BJ (cell line): ENCODE measurements at places on chromosomes 3 and 15.

DNA sequence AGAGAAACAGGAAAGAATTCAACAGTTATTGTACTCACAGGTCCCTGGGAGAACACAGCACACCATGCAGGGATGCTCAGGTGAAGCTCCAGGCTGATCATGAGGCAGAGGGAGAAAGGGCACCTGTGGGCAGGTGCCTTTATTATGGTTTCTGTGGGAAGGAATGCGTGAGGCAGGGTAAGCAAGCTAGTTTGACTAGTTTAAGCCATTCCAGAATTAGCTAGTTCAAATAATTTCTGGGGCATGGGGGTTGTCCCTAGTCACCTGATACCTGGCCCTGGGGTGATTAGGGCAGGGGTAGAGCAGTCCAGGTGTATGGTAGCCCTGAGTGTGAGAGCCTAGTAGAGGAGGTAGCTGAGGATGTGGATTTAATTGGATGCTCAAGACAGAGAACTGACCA is 47.9 kb upstream of the DCLK3 start:
- DNase-seq: no peak

GRCh38 chr15:101394056-101394630 is 95.4 kb downstream of the PCSK6 start:
- no peak for DNase-seq

DNA sequence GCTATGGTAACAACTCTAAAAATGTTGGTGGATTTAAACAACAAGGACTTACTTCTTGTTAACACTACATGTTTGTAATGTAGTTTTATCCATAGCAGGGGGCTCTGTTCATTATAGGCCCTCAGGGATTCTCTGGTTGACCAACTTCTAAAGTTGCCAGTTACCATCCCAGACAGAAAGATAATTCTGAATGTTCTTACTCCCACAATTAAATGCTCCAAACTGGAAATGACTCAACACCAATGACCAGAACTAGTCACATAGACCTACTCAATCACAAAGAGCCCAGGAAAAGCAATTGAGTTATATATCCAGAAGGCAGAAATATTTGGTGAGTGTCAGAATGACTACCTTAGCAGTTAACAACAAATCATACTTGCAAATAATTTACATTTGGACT is 199.3 kb upstream of the UMPS start:
- no peak for DNase-seq

DNA sequence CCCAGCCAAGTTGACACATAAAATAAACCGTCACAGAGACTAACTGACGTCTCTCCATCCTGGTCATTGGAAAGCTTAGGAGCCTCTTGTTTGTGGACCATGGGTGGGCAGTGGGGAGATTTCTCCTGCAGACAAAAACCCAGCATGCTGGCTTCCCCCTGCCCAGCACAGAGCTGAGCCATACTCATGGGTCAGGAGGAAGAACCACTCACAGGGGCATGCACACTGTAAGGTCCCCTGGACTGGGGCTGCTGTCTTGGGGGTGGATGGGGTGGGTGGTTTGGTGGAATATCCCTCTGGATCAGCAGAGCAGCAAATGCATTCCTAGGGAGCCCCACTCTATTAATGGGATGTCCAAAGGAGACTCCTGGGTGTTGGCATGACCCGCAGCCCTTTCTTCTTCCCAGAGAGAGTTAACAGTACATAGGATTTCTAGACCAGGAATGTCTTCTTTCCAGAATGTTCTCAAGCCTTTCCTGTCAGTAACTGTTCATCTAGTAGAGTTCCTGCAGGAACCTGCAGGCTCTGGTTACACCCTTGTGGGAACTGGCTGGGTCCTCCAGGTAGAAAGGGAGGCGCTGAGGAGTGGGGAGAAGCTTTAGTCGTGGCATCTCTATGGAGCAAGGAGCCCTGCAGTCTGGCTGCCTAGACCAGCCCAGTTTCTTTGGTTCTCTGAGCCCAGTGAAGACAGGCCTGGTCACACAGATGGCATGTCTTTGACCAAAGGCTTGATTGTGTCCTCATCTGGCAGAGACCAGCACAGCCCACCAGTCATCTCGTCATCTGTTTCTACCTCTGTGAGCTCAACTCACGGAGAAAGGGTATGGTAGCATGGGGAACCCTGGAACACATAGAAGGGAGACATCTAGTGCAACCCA is 73.4 kb upstream of the PRR23C start:
- DNase-seq: no peak

DNA sequence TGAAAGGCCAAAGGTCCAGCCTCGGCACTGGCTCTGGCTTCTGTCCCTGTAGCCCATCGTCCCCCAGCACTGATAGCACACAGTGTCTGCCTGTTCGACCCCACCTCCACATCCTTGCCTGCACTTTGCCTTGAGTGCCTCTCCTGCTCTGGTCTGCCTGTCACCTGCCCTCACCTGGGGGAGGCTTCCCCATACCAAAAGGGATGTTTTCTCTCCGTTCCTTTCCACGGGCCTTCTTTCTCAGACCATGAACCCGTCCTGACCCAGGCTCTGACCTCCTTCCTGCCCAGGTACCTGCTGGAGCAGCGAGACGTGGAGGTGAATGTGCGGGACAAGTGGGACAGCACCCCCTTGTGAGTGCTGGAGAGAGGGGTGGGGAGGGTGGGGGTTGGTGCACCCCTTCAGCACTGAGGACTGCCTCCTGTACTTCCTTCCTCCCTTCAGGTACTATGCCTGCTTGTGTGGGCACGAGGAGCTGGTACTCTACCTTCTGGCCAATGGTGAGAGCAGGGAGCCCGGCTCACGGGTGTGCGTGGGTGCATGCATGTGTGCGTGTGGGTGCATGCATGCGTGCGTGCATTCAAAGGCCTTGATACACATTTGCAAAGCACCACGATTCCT is 1.5 kb downstream of the ABTB1 start:
- DNase-seq: no peak

GRCh38 chr15:47715402-47715801 is 1.9 kb upstream of the SEMA6D start:
- no peak for DNase-seq

GRCh38 chr3:102158080-102158740 is 276.6 kb upstream of the ZPLD1 start:
- DNase-seq: no peak

- DNase-seq: no peak
Observed at GRCh38 chr15:31455499-31455898, 128.9 kb downstream of the KLF13 start.

- no peak for DNase-seq
Observed at GRCh38 chr3:32045091-32045915, 61.1 kb upstream of the GPD1L start.

GRCh38 chr15:90024406-90024805 is 23.3 kb downstream of the ZNF710 start:
- DNase-seq: no peak

DNA sequence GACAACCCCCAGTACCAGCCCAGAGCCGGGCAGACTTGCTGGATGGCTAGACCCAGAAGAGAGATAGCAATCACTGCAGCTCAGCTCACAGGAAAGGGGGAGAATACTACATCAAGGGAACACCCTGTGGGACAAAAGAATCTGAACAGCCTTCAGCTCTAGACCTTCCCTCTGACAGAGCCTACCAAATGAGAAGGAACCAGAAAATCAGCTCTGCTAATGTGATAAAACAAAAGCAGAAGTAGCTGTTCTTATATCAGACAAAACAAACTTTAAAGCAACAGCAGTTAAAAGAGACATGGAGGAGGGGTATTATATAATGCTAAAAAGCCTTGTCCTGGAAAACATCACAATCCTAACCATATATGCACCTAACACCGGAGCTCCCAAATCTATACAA is 283.3 kb downstream of the KLF13 start:
- no peak for DNase-seq

- DNase-seq: no peak
Observed at GRCh38 chr3:104696470-104696869, 670.2 kb upstream of the ALCAM start.

- no peak for DNase-seq
Observed at GRCh38 chr15:65329984-65330735, 25.7 kb downstream of the RNU5B-1 start.

- no peak for DNase-seq
Observed at GRCh38 chr3:55802816-55803215, 315.7 kb upstream of the WNT5A start.

GRCh38 chr3:177822681-177823096 is 625.4 kb upstream of the TBL1XR1 start:
- DNase-seq: no peak

- DNase-seq: no peak
Observed at GRCh38 chr15:39925112-39925842, 5.2 kb upstream of the GPR176 start.

DNA sequence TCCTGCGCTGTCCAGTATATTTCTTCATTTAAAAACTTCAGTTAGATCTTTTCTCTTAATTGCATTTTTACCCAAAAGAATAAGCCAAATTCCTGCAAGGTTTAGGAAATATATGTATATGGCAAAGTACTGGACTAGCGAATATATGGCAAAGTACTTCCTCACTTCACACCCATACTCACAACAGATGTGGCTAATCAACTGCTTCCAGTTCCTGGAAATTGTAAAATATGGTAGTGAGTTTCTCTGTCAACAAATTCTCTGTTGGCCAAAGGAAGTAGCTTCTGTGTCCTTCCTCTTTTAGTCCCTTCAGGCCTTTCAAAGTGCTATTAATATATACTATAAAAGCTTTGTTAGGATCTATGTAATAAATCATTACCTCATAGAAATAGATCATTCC is 22.0 kb downstream of the GPR15 start:
- DNase-seq: no peak

DNA sequence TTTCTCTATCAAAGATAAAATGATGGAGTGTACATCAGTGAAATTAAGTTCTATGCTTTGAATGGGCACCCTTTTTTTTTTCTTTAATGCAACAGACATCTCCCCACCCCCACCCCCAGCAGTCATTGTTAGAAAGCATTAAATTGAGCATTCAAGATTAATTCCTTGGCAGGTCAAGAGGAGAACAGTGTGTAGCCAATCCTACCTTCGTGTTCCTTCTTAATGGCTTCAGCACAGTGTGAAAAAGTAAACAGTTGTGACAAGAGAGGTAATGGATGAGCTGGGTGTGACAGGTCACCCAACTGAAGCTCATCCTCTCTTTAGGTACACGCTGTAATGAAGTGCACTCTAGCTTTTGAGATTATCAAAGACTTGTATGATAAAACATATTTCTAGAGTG is 198.5 kb upstream of the RARB start:
- no peak for DNase-seq

DNA sequence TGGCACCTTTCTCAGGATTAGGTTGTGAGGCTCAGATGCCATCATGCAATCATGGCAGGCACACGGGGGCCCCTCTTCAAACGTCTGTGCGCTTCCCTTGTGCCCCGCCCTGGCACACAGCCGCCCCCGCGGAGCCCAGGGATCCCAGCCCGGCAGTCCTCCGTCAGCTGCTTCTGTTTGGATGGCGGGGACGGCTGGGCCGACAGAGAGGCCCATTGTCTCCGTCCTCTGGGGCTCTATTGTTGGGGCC is 849 bp upstream of the HDAC11 start:
- no peak for DNase-seq

DNA sequence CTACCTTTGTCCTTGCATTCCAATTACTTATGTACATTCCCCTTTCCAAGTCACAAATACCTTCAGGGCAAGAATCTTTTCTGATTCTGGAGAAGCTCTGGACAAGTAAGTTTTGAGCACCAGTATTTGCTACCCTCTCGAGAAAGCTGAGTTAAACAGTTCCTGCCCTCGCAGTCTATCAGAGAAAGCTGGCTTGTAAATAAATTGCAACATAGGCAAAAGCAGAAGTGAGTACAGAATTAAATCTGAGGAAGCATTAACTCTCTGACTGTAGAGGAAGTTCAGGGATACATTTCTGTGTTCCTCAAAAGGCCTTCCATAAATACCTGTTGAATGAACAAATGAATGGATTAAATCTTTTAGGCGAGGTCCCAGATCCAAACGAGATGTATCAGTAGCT is 1.2 kb downstream of the OSBPL11 start:
- no peak for DNase-seq

DNA sequence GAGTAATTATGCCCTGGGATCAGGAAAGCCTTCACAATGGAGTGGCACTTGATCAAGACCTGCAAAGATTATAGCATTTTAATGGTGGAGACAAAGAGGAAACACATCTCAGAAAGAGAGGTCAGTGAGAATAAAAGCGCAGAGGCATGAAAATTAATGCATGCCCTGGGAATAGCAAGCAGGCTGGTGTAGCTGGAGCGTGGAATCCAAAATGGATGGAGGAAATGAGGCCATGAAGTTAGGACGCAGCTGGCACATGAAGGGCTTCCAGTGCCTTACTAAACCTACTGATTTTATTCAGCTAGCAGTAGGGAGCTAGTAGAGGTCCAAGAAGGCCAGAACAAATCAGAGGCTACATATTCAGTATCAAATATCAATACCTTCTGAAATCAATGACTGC is 38.1 kb downstream of the TMEM212 start:
- DNase-seq: no peak

GRCh38 chr3:18417904-18418572 is 7.1 kb downstream of the SATB1 start:
- DNase-seq: no peak

DNA sequence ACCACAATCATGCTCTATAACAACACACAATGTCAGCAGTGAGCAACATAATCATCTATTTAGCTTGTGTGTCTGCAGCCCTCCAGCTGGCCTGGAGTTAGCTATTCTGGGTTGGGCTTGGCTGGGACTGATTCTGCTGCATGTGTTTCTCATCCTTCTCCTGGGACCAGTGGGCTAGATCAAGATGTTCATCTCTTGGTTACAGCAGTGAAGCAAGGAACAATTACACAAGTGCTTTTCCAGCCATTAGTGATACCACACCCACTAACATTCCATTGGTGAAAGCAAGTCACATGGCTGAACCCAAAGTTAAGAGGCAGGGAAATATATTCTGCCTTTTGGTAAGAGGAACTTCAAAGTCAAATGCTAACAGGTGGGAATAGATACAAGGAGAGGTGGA is 14.6 kb downstream of the NUDT16 start:
- DNase-seq: no peak

- no peak for DNase-seq
Observed at GRCh38 chr3:52557011-52557960, 20.9 kb downstream of the UQCC5 start.

DNA sequence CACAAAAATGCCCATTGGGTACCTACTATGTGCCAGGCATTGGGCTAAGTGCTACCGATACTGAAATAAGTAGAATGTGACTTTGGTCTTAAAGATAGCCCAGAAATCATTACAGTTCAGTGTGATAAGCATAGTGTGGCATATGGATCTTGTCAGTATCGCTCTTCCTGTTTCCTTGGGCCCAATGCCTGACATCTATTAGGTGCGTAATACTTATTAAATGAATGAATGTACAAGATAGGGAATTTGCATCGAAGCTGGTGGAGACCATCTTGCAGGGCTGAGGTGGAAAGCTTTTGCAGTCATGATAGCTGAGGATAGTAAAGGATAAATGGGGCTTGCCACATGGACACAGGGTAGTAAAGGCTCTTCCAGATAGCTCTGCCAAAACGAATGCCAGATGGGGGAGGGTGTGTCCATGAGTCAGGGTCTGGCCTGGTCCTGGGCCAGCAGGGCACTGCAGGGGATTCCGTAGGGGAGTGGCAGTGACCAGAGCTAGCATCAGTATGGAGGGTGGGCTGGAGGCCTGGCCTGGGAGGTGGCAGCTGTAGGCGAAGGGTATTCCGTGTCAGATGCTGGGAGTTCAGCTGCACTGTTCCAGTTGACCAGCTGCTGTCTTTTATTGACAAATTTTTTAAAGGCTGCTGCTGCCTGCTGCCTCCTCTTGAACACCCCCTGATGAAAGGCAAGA is 23.5 kb downstream of the TSEN2 start:
- DNase-seq: no peak

- DNase-seq: no peak
Observed at GRCh38 chr15:85633859-85634258, 160.9 kb downstream of the KLHL25 start.
